Hepatocyte (in vitro differentiated cells): ENCODE measurements at places on chromosomes 6 and 20.

GRCh38 chr20:38537176-38537575 is 43.8 kb upstream of the ADIG start:
- no peak for DNase-seq

- DNase-seq: no peak
Measured at GRCh38 chr6:34241351-34242215, 4.9 kb downstream of the HMGA1 start.

- DNase-seq: no peak
Measured at GRCh38 chr6:125210667-125211066, 57.1 kb downstream of the TPD52L1 start.

- DNase-seq: no peak
Measured at GRCh38 chr6:140590641-140591040, 1216.2 kb upstream of the CITED2 start.

GRCh38 chr6:32637219-32637880 is at the start of gene HLA-DQA1:
Gene HLA-DQA1 (plus strand): TSS chr6:32637406. CDS start chr6:32637459, 53 bp downstream.
- no peak for DNase-seq

- no peak for DNase-seq
Measured at GRCh38 chr20:23237201-23237600, 113.4 kb upstream of the NXT1 start.

DNA sequence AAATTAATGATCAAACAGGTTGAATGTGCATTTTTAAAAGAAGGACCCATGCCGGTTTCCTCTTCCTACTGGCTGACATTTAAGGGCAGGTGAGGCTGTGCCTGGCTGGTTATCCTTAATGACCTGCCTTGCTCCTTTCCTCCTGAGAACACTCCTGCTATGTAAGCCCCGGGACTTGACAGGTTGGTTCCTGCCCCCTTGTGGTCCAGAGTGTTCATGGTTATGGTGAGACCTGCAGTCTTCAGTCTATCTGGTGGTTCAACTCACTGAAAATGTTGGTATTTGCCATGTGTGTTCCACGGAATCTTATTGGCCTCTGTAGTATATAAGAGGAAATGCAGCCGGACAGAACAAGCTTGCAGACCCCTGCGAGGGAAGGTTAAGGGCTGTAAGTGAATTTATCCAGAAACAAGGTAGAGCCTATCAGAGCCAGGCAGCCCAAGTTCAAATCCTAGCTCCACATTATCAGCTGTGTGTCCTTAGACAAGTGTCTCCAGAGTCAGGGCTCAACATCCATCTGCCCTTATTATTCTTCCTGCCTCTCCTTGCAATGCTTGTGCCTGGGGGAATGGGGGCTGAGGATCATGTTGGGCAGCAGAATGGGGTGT is 5.2 kb upstream of the BPIFA3 start:
- DNase-seq: peak; percentile 88

GRCh38 chr6:131062241-131063027 is 611 bp downstream of the EPB41L2 start:
- peak; percentile 53 for DNase-seq
